ENCODE measurements at places on chromosomes 5 and 9. TPM values are rescaled to one million over a fixed set of nuclear protein-coding genes. Genes with fewer than 3 reads are reported as not detected.

Gene ZNF346
- total RNA-seq: 8.4 TPM

Gene TOR1A
- total RNA-seq: 26.3 TPM

GRCh38 chr9:4464911-4465513 is 25.3 kb upstream of the SLC1A1 start:
- no peak for DNase-seq

DNA sequence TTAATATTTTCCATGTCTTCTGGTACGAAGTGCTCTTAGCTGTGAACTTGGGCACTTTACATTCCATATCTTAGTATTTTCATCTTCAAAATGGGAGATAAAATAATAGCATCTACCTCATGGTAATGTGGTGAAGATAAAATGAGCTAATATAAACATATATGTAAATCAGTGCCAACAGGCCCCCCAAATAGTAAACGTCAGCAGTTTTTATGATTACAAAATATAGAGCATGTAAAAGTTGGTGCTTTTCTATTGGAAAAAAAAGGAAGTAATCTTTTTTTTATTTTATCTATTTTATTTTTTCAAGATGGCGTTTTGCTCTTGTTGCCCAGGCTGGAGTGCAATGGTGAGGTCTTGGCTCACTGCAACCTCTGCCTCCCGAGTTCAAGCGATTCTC is 291.1 kb upstream of the PRDM9 start:
- DNase-seq: no peak

- no peak for DNase-seq
These were observed 44.7 kb downstream of the FAM240B start for GRCh38 chr9:38675211-38675610.

GRCh38 chr9:95874303-95874988 is 1.0 kb upstream of the ERCC6L2 start:
- no peak for DNase-seq

DNA sequence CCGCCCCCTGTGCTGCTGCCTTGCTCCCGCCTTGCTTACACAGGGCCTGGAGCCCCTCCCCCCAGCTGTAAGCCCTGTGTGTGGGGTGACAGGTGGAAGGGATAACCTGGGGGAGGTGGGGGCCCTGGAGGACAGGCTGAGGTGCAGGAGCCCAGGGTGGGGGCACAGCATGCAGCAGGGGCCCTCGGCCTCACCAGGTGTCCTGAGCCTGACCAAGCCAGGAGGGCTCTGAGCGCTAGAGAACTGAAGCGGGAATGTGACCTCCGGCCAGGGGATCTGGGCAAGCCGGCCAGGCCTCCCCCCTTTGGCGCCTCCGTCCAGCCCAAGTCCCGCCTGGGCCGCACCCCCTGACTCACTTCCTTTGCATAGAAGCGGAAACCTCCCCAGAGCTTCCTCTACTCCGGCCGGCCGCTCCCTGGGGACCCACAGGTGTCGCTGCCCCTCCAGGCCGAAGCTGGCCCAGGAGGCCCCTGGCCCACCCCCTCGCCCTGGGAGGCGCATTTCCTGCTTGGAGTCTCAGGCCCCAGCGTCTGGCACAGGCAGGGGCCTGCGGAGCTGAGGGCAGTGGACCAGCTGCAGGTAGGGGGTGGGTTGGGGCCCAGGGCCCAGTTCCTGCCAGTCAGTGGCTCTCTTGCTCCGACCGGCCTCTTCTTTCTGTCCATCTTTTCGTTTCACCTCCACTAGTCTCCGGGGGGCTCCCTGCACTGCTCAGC is at the start of gene TOR4A:
Gene TOR4A, plus strand, starts transcription at position 398 of the 713 bp plus-strand sequence. CDS start 964 bp downstream, outside the sequence.
- DNase-seq: peak; percentile 96

DNA sequence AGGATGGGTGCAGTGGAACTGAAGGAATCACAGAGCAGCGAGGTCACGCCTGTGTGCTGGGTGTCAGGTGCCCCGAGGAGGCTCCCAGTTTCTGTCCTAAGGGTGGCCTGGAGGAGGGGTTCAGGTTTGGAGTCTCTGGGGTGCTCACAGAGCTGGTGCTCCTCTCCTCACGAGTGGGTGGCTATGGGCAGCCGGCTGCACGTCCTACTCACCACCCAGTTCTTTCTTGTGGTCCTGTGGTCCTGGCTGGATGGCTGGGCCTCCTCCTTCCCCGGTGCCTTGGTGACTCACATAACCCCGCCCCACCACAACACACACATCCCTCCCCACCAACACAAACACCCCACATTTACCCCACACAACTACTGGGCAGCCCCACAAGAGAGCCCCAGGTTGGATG is 9.9 kb upstream of the PTGS1 start:
- no peak for DNase-seq

GRCh38 chr9:95498641-95499040 is 18.1 kb downstream of the PTCH1 start:
- DNase-seq: no peak

- DNase-seq: no peak
These were observed 30.3 kb upstream of the RFK start for GRCh38 chr9:76424491-76424890.

DNA sequence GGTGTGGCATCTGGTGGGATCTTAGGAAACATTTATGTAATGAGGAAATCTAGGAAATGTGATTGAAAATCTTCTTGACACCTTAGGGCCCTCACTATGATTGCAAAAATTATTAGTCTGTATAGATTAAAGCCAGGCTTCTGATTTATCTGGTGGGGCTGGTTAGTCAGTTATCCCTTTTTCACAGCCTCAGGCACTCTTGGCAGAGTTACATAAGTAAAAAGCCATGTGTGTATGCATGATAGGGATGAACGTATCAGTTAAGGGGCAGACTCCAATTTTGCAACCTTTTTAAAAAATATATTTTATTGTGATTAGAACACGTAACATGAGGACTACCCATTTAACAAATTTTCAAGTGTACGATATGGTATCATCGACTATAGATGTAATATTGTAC is 30.6 kb upstream of the RAB14 start:
- DNase-seq: no peak

DNA sequence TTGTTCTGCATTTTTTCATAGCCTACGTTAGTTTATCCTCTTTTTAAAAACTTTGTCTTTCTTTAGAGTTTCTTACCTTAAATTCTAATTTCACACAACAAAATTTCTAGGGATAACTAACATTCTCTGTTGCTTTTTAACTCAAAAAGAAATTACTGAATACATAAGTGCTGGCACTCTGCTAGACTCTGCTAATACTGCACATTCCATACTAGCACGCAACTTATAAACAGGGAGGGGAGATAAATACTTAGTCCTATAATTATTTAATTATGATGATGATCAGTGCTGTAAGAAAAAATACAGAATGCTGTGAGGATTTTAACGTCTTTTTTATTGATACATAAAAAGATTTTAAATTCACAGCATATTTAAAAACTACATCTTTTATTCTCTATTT is 25.1 kb downstream of the RNF145 start:
- no peak for DNase-seq

DNA sequence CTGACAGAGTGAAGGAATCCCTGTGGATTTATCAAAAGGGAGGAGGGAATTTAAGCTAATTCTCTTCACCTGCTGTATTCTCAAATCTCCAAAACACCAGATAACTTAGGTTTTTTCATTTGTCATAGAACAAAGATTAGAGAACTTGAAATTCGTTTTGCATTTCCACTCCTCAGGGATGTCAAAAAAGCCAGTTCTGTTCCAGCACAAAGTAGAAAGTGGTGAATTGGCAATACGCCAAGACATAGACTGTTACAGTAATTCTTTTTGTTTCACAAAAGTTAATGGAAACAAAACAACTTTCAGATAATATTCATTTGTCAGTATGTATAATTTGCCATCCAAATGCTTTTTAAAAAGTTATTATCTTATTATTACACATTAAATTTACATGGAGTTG is 15.0 kb downstream of the S1PR3 start:
- DNase-seq: no peak

All from lower leg skin (tissue), 4 donors.